IPS DF 19.7 (cell line): ENCODE measurements at places on chromosomes 2 and 18.

- DNase-seq, result no peak
Measured at GRCh38 chr18:27599202-27599829, 414.2 kb upstream of the CHST9 start.

GRCh38 chr2:134668821-134669220 is 50.0 kb downstream of the TMEM163 start:
- DNase-seq, result no peak

DNA sequence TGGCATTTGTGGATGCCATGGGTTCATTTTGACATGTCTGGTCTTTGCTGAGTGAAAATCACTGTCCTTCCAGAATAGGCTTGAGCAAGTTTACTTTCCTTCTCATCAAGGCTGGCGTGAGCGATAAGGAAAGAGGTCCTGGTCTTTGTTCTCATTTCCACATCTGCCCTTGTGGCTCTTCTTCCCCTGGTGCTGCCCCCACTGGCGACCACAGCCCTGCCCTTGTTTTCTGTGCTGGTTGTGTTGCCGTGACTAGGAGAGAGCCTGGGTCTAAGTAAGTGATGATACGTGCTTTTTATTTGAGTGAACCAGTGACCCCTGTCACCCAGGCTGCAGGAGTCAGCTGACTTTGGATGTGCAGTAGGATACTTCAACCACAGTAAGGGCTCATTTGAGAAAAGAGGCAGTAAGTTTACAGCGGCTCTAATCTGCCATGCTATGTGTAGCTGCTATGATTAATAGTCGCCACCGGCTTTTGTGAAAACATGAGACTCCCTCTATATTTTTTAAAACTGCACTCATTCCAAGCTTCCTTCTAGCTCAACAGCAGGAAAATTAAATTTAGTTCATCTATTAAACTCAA is 441.7 kb downstream of the RNF144A start:
- no peak for DNase-seq

DNA sequence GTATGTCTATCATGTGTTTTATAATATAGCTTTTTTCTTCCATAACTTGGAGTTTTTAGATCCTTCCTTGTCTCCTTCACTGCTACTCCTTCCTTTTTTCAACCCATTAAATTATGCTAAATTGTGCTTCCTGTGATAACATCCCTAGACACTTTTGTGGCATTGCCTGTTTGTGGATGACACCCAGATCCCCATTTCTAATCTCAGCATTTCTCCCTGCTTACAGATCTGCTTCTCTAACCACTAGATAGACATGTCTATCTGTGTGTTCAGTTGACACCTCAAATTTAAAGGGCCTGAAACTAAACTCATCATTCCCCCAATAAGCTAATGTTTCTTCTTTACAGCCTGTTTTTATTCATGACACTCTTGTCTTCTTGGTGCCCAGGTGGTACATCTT is 244.8 kb downstream of the BABAM2 start:
- DNase-seq, result no peak

DNA sequence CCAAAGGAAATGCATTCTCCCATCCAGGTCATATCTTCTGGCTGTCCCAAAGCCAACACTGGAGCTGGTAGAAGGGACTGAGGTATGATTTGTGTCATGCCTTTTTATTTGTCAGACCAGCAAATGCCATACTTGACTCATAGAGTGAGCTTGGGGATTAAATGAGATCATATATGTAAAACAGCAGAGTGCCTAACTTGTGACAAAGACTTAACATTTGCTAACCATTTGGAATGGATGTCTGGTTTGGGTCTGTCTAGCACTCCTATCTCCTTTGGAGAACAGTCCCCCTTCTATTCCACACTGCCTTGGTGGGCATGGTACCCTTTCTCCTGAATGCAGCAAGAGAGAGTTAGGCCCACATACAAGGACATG is 128.5 kb upstream of the LGALSL start:
- DNase-seq, result no peak
